ENCODE measurements at places on chromosomes 2 and 18. TPM values are rescaled to one million over a fixed set of nuclear protein-coding genes. Genes with fewer than 3 reads are reported as not detected.

Gene ELOA2
- not detected for total RNA-seq

Gene FOXI3
- total RNA-seq: not detected

Gene MTCL1
- 56.9 TPM for total RNA-seq

Gene ALLC
- not detected for total RNA-seq

Gene MATN3
- total RNA-seq: 12.8 TPM

Gene TMEM182
- total RNA-seq: 3.1 TPM

Gene ZNF532
- 92.7 TPM for total RNA-seq

Gene SFT2D3
- 7.5 TPM for total RNA-seq

Gene SLC16A14
- 21.6 TPM for total RNA-seq

Gene LRRC30
- total RNA-seq: not detected

Gene OTX1
- total RNA-seq: not detected

Gene RIT2
- not detected for total RNA-seq

Gene CFC1B
- total RNA-seq: not detected

Gene C2orf69
- total RNA-seq: 9.3 TPM

Gene SRD5A2
- total RNA-seq: not detected

Gene RIF1
- 39.3 TPM for total RNA-seq

Gene STK11IP
- 40.3 TPM for total RNA-seq

Gene GKN1
- not detected for total RNA-seq

Gene CDH2
- total RNA-seq: 83.8 TPM

Gene HTR2B
- total RNA-seq: 3.9 TPM

Gene TEKT4
- not detected for total RNA-seq

Gene GAREM1
- total RNA-seq: 1.7 TPM

Gene CRYBA2
- total RNA-seq: not detected

Gene RMC1
- 24.9 TPM for total RNA-seq

Gene FOXD4L1
- total RNA-seq: 0.18 TPM

Gene MYO7B
- total RNA-seq: not detected

Gene SLC9A2
- not detected for total RNA-seq

Gene CRYGD
- not detected for total RNA-seq

Gene INPP5D
- total RNA-seq: 0.40 TPM

Gene DES
- total RNA-seq: not detected

Gene IGFBP5
- 1,145 TPM for total RNA-seq

Gene CGREF1
- 1.2 TPM for total RNA-seq

Gene SATB2
- 11.6 TPM for total RNA-seq

Gene OSBPL1A
- 29.7 TPM for total RNA-seq

Gene RAD51AP2
- not detected for total RNA-seq

Gene CYRIA
- total RNA-seq: 2.8 TPM

Gene MAP3K20
- 56.4 TPM for total RNA-seq

Gene GPR75
- total RNA-seq: 1.2 TPM

Gene SLC30A3
- total RNA-seq: not detected

Gene CLEC4F
- not detected for total RNA-seq

Gene CRACDL
- 1.3 TPM for total RNA-seq

Gene RAB12
- 48.5 TPM for total RNA-seq

Gene USP40
- 36.4 TPM for total RNA-seq

Gene YPEL5
- total RNA-seq: 86.0 TPM

Gene GNLY
- not detected for total RNA-seq

Gene ANKRD44
- total RNA-seq: 16.6 TPM

Gene AMER3
- total RNA-seq: not detected

Gene LYG2
- not detected for total RNA-seq

Gene UGT1A8
- total RNA-seq: not detected

Gene TUBA3E
- not detected for total RNA-seq

Gene CHN1
- total RNA-seq: 23.7 TPM

Gene MYO1B
- 91.1 TPM for total RNA-seq

Gene ILKAP
- total RNA-seq: 37.2 TPM

Gene ALPP
- total RNA-seq: not detected
